ENCODE measurements at places on chromosomes 4 and X.
A peak's percentile ranks its signal among the peaks of the same experiment; 100 is the strongest.

DNA sequence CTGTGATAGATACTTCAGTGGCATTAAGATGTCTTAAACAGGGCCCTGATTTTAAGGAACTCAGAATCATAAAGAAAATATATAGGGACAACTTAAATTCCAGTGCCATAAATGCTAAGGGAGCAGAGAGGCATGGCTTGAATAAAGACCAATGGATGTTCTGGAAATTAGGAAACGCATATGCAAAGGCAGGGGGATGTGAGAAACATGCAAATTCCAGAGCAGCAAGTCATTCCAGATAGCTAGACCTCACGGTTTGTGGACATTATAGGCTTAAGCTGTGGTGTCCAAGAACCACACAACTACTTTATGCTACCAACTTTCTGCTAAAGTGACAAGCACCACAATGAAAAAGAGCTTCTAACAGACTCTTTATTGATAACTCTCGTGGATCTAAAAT is 132.6 kb upstream of the ANK2 start:
- no peak for DNase-seq

- DNase-seq: peak; percentile 88
Observed at GRCh38 chrX:66004928-66005829, 34.7 kb downstream of the VSIG4 start.

GRCh38 chrX:131977619-131978018 is 45.5 kb upstream of the STK26 start:
- no peak for DNase-seq

GRCh38 chr4:71011451-71011850 is 18.0 kb downstream of the DCK start:
- no peak for DNase-seq

DNA sequence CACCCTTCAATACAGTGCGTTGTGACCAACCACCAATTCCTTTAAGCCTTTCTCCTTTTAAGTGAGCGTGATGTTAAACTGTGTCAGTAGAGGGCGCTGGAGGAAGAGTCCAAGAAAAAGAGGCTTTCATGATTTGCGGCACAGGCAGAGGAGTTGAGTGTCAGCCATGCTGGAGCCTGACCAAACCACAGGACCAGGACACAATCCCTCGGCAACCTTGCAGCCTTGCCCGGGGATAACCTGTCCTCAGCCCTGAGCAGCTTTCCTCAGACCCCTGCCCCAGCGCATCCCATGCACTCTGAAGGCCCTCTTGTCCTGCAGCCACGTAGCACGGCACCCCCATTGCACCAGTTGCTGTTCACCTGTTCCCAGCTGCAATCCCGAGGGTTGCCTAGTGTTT is 53.5 kb upstream of the SMIM31 start:
- peak; percentile 41 for DNase-seq

DNA sequence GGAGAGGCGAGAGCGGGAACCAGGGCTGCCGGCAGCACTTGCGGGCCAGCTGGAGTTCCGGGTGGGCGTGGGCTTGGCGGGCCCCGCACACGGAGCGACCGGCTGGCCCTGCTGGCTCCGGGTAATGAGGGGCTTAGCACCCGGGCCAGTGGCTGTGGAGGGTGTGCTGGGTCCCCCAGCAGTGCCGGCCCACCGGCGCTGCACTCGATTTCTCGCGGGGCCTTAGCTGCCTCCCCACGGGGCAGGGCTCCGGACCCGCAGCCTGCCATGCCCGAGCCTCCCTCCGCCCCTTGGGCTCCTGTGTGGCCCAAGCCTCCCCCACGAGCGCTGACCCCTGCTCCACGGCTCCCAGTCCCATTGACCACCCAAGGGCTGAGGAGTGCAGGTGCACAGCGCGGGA is 25.2 kb upstream of the KIT start:
- no peak for DNase-seq

DNA sequence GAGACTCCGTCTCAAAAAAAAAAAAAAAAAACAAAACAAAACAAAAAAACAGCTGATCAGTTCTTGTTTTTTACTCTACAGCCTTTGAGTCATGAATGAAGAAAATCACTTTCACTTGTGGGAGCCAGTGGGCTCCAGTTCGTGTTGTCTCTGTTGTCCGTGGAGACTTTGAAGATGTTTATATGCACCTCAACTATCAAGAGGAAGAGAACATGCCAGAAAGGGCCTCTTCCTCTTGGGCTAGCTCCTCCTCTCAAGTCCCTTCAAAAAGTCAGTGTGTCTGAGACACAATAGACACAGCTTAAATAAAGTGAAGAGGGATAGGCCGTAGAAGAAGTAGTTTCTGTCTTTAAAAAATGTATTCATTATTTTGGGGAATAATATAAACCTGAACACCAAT is 182.7 kb downstream of the KDR start:
- DNase-seq: peak; percentile 12

- no peak for DNase-seq
Observed at GRCh38 chr4:37440501-37440900, 196.0 kb downstream of the NWD2 start.

GRCh38 chrX:68867458-68868112 is 38.8 kb downstream of the EFNB1 start:
- DNase-seq: no peak

- peak; percentile 71 for DNase-seq
Observed at GRCh38 chrX:9195199-9195880, 161.4 kb upstream of the FAM9B start.

DNA sequence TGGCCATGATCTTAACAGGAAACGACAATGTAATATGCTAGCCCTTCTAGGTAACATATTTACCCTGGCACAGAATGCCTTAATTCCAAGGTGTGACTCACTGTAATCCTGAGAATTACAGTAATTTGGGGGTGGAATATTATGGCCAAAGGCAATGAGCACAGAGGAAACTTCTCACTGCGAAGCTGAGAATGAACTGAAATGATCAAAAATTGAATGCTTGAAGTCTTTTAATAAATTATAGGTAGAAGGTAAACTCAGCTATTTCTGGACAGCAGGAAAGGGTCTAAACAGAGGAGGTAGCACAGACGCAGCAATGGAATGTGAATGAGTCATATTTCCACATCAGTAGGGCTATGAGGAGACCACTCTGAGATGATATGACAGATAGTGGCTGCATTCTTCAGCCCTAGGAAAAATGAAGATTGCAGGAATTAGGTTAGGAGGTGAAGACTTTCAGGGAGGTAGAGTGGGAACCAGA is 312.6 kb downstream of the PACRGL start:
- DNase-seq: no peak

Measured in Jurkat, Clone E6-1 (cell line).